ENCODE measurements at places on chromosomes 2 and 18.

DNA sequence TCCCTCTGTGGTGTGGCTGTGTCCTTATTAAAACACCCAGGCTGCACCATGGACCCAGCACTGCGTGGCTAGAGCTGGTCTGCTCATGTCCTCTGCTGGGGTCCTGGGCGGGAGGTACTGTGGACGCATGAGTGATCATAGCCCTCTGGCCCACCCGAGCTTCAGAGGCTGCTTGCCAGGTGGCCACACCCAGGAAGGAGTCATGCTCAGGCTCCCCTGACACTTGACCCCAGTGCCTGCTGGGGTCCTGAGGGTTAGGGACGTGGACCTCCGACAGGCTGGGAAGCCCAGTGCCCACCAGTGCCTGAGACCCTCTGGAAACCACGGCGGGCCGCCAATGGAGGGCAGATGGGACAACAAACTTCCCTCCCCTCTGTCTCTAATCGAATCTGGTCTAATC lies 66.3 kb upstream of the HS6ST1 start:
- DNase-seq = no peak

GRCh38 chr2:96764253-96764637 lies 3.5 kb downstream of the CNNM4 start:
- peak; percentile 60 for DNase-seq

GRCh38 chr2:227052879-227053278 lies 111.1 kb downstream of the COL4A4 start:
- no peak for DNase-seq

DNA sequence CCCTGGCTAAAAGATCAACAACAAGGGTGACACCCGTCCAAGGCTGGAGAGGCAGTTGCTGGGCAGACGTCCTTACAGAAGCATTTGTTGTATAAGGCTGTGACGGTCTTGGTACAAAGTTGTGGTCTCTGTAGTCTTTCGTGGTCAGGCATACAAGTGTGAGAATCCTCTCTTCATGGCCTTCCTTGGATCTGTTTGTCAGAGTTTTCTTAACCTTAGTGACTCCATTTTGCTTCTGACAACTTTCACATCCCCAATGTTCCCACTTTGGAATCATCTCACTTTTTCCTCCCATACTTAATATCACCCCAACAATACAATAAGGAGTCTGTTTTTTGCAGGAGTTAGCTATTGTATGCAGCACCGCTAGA lies 72.7 kb upstream of the ZCCHC2 start:
- no peak for DNase-seq

- DNase-seq = no peak
Observed at GRCh38 chr2:71607151-71607889, 154.0 kb downstream of the DYSF start.

- peak; percentile 49 for DNase-seq
Observed at GRCh38 chr2:118539290-118539689, 308.2 kb downstream of the EN1 start.

DNA sequence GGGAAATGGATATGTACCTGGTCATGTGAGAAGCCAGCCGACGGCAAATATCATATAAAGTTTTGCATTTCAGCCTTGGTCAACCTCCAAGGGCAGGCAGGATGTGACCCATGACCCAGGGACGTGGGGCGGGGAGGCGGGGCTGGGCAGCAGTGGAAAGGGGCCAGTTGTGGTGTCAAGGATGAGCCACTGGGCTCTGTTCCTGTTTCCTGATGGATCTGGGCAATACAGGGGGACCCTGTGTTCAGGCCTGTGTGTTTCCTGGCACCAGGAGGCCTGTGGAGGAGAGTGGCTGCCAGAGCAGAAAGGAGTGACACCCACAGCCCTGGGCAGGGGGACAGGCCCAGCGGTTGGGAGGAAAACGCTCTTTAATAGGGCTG lies 106.9 kb downstream of the GATA6 start:
- DNase-seq = no peak

DNA sequence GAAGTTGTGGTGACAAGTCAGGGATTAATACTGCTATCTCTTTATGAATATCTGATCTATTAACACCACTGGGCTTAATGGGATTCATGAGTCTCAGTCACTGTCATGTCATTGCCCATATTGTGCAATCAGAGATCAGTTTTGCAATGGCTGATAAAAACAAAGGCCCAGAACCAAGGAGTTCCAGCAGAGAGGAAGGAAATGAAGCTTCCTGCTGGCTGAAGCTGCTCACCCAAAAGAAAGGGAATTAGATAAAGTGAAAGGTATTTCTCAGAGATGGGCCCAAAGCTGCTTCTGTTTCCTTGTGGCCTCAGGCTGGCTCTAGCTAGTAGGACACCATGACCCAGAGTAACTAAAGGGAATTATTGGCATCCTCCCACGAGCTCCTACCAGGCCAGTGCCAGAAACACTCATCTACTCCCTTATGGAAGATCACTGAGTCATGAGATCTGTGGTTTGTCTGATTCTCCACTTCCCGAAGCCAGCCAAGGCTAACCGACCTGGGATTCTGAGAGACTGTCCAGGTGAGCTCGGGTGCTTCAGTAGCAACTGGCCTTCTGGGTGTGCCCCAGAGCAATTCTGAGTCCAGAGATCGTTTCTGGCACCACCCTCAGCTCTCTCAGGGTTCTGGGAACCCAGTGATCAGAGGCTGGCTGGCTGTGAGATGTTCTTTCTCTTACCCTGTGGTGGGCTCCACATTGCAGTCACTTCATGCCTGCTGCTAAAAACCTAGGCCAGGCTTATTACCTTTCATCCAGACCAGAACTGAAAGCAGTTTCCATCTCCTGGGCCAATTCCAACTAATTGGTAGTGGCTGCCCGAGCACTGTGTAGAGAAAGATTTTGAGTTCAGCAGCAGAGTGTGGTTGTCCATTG lies 129.5 kb upstream of the PELI1 start:
- DNase-seq = no peak

GRCh38 chr2:215772003-215772402 lies 241.3 kb downstream of the MREG start:
- DNase-seq = peak; percentile 55

- DNase-seq = no peak
Observed at GRCh38 chr18:24500766-24501165, 40.3 kb downstream of the HRH4 start.

- no peak for DNase-seq
Observed at GRCh38 chr2:219643788-219644398, 16.5 kb downstream of the SLC4A3 start.

DNA sequence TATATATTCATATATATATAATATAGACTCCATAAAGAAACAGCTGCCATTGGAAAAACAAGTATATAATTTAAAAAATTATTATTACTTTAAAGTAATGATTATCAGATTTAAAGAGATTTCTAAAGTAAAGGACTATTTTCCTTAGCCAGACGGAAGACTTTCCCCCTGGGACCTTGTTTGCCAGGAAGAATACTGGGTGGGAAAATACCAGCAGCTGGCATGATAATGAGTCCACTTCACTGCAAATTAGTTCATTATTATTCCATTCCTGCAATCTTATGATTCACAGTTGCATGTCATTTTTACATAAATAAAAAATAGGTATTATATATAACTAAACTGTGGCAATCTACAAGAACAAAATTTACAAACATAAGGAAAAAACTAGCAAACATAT lies 339.8 kb upstream of the CDH7 start:
- DNase-seq = no peak

DNA sequence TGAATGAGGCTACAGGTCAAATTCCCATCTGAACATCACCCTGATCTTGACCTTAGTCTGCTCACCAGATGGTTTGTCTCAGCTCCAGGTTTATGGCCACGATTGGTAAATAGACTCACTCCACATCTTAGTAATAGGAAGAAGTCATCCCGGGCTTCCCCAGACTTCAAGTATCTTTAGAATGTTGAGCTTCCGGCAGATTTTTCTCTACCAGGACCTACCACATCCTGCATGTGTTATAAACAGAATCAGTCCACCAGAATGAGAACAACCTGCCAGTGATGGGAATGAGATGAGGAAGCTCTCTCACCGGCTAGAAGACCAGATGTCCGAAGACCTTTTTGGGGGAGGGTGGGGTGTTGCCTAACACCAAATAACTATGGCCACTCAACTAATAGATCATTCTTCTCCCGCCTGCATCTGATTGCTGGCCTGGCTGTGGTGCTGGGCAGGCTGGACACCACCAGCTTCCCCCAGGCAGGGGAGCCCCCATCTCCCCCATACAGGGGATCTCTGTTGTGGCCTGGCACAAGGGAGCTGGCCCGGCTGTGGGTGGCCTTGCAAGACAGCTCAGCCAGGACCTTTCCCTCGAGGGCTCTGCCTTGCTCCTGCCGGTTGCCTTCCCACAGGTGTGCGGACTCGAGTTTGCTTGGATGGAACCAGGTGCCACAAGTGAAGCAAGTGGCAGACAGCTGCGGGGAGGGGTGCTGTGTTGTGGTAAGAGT lies 88.5 kb downstream of the SH3RF3 start:
- no peak for DNase-seq

DNA sequence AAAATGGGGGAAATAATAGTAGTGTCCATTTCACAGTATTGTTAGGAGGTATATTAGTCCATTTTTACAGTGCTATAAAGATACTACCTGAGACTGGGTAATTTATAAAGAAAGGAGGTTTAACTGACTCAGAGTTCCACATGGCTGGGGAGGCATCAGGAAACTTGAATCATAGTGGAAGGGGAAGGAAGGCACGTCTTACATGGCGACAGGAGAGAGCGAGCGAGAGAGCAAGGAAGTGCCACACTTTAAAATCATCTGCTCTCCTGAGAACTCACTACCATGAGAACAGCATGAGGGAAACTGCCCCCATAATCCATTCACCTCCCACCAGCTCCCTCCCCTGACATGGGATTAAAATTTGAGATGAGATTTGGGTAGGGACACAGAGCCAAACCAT lies 23.4 kb downstream of the MGAT5 start:
- DNase-seq = no peak

- no peak for DNase-seq
Observed at GRCh38 chr2:7986431-7986830, 695.4 kb upstream of the ID2 start.

GRCh38 chr2:118122594-118123281 lies 34.5 kb downstream of the INSIG2 start:
- no peak for DNase-seq

GRCh38 chr2:165627470-165627869 lies 158.0 kb downstream of the CSRNP3 start:
- no peak for DNase-seq

GRCh38 chr2:42882756-42883155 lies 90.4 kb upstream of the HAAO start:
- no peak for DNase-seq

DNA sequence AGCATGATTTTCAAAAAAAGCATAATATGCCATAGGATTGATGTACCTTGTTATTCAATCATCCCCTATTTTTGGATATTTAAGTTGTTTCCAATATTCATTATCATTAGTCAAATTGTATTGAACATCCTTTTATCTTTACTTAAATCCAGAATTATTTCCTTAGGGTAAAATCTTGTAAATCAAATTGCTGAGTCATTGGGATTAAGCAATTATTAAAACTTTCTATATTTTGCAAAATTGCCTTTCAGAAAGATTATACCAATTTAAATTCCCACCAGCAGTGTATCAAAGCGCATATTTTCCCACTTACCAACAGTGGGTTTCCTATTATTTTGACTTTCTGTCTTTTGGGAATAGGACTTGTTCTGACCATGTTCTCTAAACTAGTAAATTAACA lies 159.3 kb downstream of the SS18 start:
- DNase-seq = no peak

- DNase-seq = no peak
Observed at GRCh38 chr2:9256570-9257043, 50.0 kb downstream of the ASAP2 start.

DNA sequence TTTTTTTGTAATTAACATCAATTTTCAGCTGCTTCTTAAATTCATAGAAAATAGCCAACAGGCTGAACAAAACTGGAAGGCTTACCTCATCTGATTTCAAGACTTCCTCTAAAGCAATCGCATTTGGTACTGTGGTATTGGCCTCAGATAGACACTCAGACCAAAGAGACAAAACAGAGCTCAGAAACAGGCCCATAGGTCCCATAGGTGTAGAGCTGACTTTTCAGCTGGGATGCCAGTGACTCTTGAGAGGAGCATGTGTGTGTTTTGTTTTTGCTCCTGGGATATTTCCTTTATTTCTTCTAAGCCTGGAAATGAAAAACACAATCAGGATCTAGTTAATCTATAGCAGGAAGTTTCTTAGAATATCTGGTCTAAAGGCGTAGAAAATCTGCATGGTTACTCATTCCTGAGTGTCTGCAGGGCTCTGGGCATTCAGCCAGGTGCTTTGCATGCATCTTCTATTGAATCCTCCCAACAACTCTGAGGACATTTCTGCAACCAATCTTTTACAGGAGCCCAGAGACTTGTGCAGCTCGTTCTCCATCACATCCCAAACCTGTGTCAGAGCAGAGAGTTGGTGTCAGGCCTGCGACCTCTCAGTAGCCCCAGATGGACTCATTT lies 190.8 kb downstream of the RTP5 start:
- DNase-seq = no peak

DNA sequence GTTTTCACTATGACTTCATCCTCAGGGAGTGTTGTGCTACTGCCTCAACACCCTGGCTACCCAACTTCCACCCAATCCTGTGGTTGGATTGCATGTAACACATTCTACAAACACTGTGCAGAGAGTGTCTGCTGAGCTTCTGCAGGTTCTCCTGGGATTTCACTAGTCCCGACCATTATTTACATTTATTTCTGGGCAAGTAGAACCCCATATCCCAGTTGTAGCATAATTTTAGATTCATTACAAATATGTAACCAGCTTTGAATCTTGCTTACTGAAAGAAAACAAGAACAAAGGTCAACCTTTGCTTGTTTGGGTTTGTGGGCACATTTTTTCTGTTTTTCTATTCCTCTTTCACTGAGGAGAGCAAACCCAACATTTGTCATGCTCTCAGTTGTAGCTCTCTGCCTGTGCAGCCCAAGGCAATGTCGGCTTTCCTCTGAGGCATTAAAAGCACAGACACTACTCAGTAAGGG lies 2036.1 kb upstream of the LRRTM1 start:
- no peak for DNase-seq

DNA sequence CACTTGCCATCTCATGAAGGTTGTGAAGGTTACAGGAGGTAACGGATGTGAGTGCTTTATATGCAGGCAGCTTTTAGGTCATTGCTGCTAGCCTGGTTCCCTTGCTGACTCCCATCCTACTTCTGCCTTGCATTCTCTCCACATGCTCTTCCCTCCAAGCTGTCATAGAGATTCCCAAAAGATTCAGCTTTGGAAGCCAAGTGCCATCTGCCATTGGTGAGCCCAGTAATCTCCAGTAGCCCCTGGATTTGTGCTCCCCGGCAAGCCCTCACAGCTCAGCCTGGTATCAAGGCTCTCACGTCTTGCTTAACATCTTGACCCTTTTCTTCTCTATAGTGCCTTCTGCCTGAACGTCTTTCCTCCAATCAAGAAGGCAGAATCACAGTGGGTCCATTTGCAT lies 61.6 kb downstream of the MYT1L start:
- DNase-seq = no peak

- DNase-seq = no peak
Observed at GRCh38 chr2:37868866-37869265, 56.2 kb upstream of the RMDN2 start.

All from ecto neural progenitor cell (in vitro differentiated cells).